H4 (cell line): ENCODE measurements at places on chromosomes 12 and 14. TPM values are rescaled to one million over a fixed set of nuclear protein-coding genes. Genes with fewer than 3 reads are reported as not detected.

The EXOC3L4 gene
- not detected in 2 replicates for total RNA-seq

The NKX2-8 gene
- 1.6 and 1.7 TPM in 2 replicates for total RNA-seq

The OR11H12 gene
- not detected in 2 replicates for total RNA-seq

The CCDC175 gene
- not detected in 2 replicates for total RNA-seq

DNA sequence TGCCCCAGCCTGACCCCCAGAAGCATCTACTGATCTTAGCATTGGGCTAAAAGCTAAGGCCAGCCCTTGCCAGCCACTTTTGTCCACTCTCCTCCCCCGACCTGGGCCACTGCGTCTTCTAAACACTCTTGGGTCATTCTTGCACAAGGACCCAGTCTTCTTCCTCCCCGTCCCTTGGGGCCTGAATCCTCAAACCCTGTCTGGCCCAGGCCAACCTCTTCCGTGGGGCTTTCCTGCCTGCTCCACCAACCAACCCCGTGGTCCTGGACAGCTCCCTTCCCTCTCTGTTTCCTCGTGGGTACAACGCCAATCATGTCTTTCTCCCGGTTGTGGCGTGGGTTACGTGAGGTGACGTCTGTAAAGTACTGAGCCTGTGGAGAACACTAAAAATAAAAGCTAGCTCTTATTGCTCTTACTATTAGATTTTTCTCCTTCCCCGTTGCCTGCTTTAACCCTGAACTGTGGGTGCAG, 21.5 kb downstream of the FAM222A start:
- no peak for DNase-seq

GRCh38 chr12:109594556-109595317, 21.1 kb downstream of the MVK start:
- DNase-seq: no peak

GRCh38 chr12:120240495-120240833, 25.1 kb downstream of the PXN start:
- no peak for DNase-seq

DNA sequence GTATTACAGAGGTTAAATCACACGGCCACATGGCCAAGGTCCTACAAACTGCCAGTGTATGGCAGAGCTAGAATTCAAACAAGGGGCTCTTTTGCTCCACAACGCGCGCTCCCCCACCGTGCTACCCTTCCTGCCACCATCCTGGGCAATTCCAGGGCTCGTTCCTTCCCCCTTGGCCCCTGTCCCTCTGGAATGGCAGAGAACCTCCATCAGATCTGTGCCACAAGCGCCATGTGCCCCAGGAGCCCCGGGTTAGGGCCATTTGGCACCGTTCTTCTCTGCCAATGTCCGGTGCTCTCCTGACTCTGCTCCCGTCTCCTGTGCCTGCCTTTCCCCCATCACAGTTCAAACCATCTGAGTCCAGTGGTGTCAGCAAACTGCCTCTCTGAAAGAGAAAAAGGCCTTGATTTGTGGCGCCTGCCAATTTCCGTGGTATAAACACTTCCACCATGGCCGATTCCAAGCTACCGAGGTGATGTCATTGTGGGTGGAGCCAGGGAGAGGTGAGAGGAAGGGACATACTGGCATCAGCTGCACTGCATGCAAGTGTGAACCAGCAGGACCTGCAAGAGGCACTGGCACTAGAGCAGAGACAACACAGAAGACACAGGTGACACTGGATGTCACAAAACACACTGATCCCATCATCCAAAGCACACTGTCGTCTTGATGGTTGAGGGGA, 163.1 kb downstream of the CALM1 start:
- peak; percentile 18 for DNase-seq

- no peak for DNase-seq
Measured at GRCh38 chr14:73576391-73576790, 7.4 kb downstream of the ACOT2 start.

GRCh38 chr12:75390156-75390898, 562 bp upstream of the GLIPR1L2 start:
- DNase-seq: no peak

DNA sequence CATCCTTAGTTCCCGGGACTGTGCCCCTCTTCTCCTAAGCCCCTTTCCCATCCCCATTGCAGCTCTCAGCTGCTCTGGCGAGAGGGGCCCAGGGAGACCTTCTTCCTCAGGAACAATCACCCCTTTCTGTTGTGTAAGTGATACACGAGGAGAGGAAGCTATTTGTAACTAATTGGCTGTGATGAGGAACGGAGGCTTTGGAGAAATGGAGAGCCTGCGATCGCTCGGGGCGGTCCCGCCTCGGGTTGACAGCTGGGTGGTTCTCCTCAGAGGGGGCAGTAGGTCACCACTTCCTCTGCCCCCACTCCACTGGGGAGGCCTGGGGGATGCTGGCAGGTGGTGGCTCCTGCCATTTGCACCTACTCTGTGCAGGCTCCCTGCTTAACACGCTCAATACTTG, 6.6 kb upstream of the PGF start:
- no peak for DNase-seq

DNA sequence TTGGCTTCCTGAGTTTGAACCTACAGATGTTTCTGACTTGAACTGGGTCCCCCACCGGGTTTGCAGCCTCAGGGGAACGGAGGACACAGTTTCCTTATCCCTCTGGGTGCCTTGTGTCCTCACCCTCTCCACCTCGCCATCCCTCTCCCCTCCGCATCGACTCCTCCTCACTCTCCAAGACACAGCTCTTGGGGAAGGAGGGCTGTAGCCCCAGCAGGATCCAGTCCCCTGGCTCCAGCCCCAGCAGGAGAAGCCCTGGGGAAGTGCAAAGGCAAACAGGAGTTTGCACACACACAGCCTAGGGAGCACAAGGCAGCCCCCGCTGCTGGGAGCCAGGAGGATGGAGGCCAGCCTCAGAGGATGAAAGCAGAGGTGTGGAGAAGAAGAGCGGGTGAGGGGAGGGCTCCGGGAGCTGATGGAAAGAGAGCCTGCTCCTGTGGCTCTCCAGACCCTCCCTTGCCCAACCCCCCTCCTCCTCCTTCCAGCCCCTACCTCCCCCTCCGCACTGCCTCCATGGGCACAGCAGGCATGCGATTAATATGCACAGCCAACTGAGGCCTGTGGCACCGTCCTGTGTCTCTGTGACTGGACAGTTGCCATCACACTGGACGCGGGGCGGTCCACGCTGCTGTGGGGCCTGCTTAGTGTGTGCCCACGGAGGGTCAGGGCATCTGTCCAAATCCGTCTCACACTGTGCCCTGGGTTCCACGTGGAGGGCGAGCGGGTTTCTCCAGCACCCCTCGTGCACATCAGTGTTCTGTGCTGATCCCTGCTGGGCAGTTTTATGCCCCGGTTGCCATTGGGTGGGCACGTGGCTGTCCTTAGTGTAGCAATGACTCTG, 193.7 kb upstream of the DIO3 start:
- no peak for DNase-seq
